Activated naive CD4-positive, alpha-beta T cell treated with anti-CD3 and anti-CD28 coated beads, Interleukin-2, amount 50 U/mL, for 72 hours (primary cell): ENCODE measurements at places on chromosomes 5 and 9. TPM values are rescaled to one million over a fixed set of nuclear protein-coding genes. Genes with fewer than 3 reads are reported as not detected.

GRCh38 chr9:88587182-88587581, 52.2 kb downstream of the NXNL2 start:
- no peak for DNase-seq

GRCh38 chr5:74493411-74493810, 147.1 kb downstream of the ENC1 start:
- DNase-seq = no peak

SPATA31A3 gene
- not detected for total RNA-seq

DNA sequence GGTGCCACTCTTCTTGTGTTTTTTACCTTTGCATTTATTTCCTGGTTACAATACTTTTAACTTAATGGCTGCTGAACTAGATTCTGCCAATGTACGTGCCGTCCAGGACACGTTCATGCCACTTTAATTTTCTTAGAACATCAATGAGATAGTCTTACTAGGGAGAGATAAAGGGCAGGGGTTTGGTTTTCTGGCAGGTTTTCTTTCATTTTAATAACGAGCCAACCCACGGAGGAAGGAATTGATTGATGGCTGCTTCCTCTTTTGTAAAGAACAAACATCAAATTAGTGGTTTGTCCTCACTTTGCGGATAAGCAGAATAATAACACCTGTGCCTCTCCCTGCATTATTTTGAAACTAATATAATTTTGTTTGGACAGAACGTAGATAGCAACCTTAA, 135.7 kb downstream of the DOCK8 start:
- no peak for DNase-seq

DNA sequence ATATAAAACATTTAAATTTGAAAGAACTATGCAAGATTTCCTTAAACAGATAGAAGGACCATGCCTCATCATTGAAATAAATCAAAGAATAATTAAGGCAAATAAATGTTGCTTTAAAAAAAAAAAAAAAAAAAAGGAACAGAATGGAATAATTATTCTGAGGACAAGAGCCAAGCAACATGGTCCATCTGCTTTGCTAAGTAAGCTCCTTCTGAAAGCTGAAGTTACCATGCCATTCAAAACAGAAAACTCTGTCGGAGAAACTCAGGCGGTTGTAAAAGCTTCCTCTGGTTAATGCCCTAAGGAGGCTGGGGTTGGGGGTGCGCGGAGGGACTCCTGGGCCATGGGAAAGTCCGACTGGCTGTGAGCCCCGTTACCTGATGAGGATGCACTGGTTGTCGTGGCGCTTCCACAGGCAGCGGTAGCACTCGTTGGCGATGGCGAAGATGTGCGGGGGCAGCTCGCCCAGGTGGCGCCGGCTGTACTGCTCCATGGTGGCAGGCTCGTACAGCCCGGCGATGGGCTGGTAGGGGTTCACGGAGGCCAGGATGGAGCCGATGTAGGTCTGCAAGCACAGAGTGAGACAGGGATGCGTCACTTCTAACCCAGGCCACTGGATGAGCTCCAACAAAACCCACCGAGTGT, 141.7 kb downstream of the MYO10 start:
- no peak for DNase-seq
